Peyer's patch (tissue), 4 donors: ENCODE measurements at places on chromosomes 4 and X. TPM values are rescaled to one million over a fixed set of nuclear protein-coding genes. Genes with fewer than 3 reads are reported as not detected.
A peak's percentile ranks its signal among the peaks of the same experiment; 100 is the strongest.

Gene GPR50
- not detected for total RNA-seq

Gene VEGFC
- total RNA-seq = 7.0 TPM

DNA sequence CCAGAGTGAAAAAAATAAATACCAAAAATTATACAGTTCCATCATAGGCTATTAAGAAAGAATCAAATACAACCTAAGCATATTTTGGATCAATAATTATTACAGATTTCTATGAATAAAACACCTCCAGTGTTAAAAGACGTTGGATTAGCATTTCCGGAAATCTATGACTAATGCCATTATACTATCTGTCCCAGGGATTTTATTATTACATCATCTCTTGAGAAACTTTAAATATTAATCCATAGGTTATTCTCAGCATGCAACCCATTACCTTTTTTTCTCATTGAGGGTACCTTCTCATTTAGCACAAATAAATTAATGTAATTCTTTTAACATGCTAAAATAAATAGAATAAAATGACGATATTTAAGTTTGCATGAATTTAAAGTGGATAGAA, 44.6 kb downstream of the CXorf58 start:
- no peak overlapping the region for H3K4me3 ChIP-seq
- no peaks in the 10 kb centered on the region for H3K36me3 ChIP-seq
- no peak for DNase-seq
- H3K4me1 ChIP-seq = no peaks in the 10 kb centered on the region

DNA sequence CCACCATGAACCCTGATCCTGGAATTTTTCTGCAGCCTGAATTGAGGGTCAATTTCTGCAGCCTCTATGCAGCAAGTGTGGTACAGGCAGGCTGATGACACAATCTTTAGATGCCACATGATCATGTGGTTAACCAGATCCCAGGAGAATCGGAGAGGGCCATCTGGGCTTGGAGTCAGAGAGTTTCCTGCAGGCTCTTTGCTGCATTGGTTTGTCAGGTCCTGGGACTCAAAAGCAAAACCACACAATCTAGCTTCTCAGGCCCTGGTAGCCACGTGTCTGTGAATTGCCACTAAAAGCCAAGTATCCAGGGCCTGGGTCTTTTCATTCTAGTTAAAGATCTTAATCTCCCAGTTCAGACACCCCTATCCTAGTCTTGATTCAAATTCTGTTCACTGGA, 464.5 kb downstream of the BCOR start:
- no peaks in the 10 kb centered on the region for H3K27me3 ChIP-seq
- no peak overlapping the region for H3K27ac ChIP-seq
- H3K4me3 ChIP-seq = no peak overlapping the region
- no peaks in the 10 kb centered on the region for H3K4me1 ChIP-seq

- no peak for DNase-seq
- H3K4me3 ChIP-seq = no peak overlapping the region
Observed at GRCh38 chrX:15170927-15171326, 99.0 kb downstream of the ASB9 start.

DNA sequence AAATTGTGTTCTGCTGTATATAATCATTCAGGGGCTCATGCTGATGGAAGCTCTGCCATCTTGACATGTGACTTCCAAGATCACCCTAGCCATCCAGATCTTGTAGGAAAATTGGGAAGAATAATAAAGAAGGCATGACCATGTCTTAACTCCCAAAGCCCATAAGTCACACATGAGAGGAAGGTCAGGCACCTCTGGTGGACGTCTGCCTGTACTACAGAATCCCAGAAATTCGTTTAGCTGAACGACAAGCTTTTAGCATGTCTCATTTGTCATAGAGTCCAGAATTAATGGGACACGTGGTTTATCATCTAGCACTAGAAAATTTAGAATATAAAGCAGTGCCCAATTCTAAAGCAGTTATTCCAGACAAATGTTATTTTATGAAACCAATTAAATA, 212.7 kb downstream of the CENPC start:
- H3K27me3 ChIP-seq = no peaks in the 10 kb centered on the region
- DNase-seq = no peak
- H3K27ac ChIP-seq = no peak overlapping the region
- no peaks in the 10 kb centered on the region for H3K4me1 ChIP-seq
- no peak overlapping the region for H3K4me3 ChIP-seq

DNA sequence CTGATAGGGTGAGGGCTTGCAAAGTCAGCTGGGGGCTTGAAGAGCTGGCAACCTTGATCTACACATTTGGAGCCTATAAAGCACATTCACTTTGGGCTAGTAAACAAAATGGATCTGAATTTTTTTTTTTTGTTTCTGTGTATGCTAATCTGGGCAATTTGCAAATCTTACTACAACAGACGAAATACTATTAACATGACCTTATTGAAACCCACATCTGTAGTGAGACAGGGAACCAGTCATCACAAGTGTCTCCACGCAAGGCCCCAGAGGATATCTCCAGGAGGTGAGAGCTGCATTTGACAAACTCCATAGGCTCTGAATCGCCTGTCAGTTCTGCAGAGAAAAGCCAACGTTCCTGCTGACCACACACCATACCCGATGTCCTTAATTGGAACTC, 33.0 kb upstream of the TFDP3 start:
- no peak for DNase-seq
- no peaks in the 10 kb centered on the region for H3K27me3 ChIP-seq
- H3K4me1 ChIP-seq = no peaks in the 10 kb centered on the region
- H3K27ac ChIP-seq = no peak overlapping the region
- no peak overlapping the region for H3K4me3 ChIP-seq
- no peaks in the 10 kb centered on the region for H3K36me3 ChIP-seq

DNA sequence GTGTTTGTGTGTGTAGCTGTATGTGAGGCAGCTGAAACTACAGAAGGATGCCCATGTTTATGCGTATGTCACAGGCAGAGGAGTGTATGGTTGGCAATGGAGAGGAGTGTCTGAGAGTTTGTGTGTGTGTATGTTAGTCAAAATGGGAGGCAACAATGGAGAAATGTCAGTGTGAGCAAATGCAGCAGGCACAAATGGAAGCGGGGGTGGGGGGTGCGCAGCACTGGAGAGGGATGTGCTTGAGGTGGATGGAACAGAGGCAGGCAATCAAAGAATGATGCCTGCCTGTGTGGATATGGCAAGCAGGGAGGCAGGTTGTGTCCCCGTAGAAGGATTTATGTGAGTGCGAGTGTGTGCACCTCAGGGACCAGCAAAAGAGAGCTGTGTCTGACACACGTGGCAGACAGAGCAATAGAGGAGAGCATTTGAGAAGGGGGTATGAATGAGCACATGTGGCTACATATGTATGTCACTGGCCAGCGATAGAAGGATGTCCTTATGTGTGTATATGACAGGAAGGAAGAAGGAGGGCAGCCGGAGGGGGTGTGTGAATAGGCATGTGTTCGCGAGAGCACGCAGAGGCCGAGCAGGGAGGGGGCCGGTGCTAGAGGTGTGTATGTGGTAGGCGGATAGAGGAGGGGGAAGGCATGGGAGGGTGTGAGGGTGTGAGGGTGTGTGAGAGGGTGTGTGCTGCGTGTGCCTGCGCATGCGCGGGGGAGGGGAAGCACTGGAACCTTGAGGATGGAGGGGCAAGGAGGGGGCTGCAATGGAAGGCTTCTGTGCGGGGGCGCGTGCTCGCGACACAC, 1.1 kb downstream of the PJA1 start:
- no peaks in the 10 kb centered on the region for H3K27me3 ChIP-seq
- H3K27ac ChIP-seq = peak overlapping the region; percentile 57
- H3K4me3 ChIP-seq = peak overlapping the region; percentile 69
- H3K36me3 ChIP-seq = no peaks in the 10 kb centered on the region
- no peaks in the 10 kb centered on the region for H3K4me1 ChIP-seq
- peak; percentile 72 for DNase-seq

GRCh38 chrX:69096963-69097362, 68.3 kb downstream of the PJA1 start:
- H3K27ac ChIP-seq = no peak overlapping the region
- no peak for DNase-seq
- no peak overlapping the region for H3K4me3 ChIP-seq
- no peaks in the 10 kb centered on the region for H3K27me3 ChIP-seq

DNA sequence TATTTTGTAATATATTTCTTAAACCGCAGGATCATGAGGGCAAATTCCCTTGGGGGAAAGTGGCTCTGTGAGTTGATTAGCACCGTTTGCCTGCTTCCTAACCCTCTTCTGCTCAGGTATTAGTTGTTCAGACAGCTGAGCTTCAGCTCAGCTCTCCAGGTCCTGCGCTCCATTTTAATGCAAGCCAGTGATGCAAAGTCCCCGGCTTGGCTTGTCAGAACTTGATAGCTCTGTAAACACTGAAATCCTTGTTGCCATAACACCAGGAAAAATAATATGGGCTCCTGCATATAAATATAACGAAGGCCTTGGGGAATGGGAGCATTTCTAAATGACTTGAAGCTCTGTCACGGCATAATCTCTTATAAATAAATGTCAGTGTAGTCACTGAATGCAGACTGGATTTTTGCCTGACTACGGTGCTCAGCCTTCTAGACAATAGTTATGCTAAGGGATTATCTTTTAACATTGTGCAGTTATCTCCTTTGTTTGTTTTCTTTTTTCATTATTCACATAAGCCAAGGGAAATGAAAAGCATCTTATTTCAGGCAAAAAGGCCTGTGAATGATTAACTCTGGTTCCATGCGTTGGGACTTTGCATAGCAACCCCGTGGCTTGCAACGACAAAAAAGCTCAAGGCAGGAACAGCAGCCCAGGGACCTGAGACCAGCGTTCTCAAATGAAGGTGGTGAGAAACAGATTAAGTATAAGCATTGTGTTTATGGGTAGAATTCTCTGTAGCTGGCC, 253.2 kb downstream of the SPRY1 start:
- no peak overlapping the region for H3K4me3 ChIP-seq
- H3K27me3 ChIP-seq = no peaks in the 10 kb centered on the region
- H3K4me1 ChIP-seq = no peaks in the 10 kb centered on the region
- H3K27ac ChIP-seq = peak overlapping the region; percentile 80

GRCh38 chrX:132708529-132708928, 219.7 kb upstream of the MBNL3 start:
- no peaks in the 10 kb centered on the region for H3K27me3 ChIP-seq
- H3K27ac ChIP-seq = no peak overlapping the region
- H3K4me1 ChIP-seq = no peaks in the 10 kb centered on the region
- H3K36me3 ChIP-seq = no peaks in the 10 kb centered on the region
- no peak for DNase-seq

DNA sequence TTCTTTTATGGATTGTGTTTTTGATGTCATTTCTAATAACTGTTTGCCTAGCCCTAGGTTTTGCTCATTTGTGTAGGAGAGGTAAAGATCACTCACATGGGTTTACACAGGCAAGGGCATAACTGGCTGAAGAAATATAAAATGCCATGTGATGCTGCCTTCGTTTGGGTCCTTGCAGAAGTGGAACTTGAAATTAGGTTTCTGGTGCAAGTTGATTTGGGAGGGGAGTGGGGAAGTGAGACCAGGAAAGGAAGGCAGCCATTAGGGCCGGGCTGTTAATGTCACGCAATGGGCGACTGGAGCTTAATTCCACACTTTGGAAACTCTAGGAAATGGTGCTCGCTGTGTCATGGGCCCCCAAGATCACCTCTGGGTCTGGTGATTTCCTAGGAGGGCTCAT, 14.5 kb downstream of the CLCN4 start:
- no peaks in the 10 kb centered on the region for H3K27me3 ChIP-seq
- H3K27ac ChIP-seq = no peak overlapping the region
- no peak overlapping the region for H3K4me3 ChIP-seq
- H3K4me1 ChIP-seq = no peaks in the 10 kb centered on the region

GRCh38 chr4:6123116-6123515, 77.2 kb downstream of the JAKMIP1 start:
- no peak overlapping the region for H3K4me3 ChIP-seq
- H3K27me3 ChIP-seq = no peaks in the 10 kb centered on the region
- H3K27ac ChIP-seq = no peak overlapping the region
- no peaks in the 10 kb centered on the region for H3K36me3 ChIP-seq
